ENCODE measurements at places on chromosomes 16 and 17.

DNA sequence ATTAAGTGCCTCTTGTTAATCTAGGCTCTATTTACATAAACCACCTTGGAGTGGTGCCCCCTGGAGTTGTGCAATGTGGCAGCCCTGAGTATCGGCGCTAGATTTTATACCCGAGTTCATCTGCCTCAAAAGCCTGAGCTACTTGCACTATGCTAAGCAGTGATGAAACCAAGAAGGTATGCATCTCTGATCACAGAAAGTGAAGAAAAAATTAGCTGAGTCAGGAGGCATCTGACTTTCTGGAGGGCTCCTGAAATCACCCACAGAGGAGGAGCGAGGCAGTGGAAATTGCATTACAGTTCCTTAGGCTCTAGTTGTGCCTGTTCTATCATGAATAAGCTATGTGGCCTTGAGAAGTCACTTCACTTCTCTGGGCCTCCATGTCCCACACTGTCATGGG is 80.3 kb upstream of the PSMD7 start:
- no peak for DNase-seq

GRCh38 chr17:22671110-22671509 is 978.8 kb downstream of the KCNJ18 start:
- DNase-seq, result no peak

DNA sequence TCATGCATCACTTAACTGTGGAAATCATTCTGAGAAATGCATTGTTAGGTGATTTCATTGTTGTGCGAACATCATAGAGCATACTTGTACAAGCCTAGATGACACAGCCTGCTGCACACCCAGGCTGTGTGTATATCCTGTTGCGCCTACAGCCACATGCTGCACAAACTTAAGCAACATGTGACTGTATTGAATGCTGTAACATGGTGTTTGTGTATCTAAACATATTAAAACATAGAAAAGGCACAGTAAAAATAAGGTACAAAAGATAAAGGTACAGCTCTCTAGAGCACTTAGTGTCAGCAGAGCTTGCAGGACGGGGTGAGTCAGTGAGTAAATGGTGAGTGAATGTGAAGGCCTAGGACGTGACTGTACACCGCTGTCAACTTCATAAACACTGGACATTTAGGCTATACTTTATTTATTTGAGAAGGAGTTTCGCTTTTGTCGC is 11.9 kb downstream of the FOXK2 start:
- DNase-seq, result no peak

DNA sequence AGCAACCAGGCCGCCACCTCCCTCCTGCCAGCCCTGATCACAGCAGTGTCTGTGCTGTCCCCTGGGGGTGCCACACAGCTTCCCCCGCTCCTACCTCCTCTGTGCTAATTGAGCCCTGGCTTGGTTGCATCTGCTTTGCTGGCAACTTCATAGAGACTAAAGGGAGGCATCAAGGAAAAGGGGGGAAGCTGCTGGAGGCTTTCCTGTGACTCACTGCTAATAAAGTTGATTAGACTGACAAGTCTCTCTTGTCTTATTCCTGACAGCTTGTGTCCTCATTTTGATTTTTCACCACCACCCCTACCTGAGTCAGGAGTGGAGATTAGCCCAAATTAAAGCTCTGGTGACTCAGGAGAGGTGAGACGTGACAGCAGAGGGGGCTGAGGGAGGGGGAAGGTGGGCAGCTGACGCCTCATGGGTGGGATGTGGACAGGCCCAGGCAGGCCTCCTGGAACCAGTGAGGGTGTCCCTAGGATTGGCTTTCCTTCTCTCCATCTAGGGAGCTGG is 310.0 kb downstream of the CBLN1 start:
- DNase-seq, result no peak

DNA sequence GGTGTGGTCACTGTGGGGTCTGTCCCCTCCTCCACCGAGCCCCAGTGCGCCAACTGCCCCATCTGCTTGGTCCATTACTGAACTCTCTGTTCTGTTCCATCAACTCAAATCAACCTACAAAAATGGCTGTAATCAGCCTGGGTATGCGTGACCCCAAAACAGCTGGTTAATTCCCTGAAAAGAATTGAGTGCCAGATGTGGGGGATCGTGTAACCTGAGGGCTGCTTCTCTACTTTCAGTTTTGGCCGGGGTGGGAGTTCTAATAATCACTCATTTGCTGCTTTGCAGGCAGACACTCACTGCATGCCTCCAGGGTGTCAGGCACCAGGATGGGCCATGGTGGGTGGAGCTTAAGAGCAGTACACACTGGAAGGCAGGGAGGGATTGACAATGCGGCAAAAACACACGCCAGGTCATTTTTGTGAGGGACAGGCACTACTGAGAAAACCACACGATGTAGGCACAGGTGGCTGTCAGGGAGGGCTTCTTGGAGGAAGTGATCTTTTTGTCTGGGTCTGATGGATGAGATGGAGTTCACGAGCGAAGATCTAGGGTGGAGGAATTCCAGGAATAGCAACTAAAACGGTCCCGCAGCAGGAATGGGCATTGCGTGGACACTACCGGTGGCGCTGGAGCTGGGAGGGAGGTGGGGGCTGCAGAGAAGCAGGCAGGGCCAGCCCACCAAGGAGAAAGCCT is 30.4 kb upstream of the SSTR5 start:
- no peak for DNase-seq

DNA sequence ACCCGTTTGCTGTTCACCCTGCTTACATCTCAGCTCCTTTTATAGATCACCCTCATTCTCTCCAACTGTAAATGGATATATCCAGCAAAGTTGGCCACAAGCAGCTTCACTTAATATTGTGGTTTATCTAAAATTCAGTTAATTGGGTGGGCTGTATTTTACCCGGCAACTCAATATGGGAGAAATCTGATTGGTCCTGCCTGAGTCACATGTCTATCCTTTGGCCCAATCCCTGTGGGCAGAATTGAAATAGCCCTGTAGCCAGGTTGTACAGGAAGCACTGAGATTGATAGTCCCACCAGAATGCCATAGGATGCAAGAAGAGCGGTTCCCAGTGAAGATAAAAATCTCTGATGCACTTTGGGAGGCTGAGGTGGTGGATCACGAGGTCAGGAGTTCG is 73.2 kb downstream of the AIPL1 start:
- no peak for DNase-seq

- no peak for DNase-seq
These were observed 36.5 kb downstream of the CYTH1 start for GRCh38 chr17:78745407-78746088.

DNA sequence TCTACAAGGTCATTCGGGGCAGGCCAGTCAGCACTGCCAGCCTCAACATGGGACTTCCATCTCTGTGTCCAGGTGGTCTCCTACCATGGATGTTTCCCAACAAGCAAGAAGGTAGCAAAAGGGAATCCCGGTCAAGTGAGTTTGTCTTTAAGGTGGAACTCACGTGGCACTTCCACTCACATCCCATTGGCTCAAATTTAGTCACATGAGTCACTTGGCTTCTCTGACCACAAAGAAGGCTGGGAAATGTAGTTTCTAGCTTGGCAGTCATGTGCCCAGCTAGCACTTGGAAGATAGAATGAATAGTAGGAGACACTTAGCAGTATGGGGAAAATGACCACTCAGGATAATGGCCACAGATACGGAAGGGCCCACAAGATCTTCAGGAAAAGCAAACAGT is 106.6 kb downstream of the AIPL1 start:
- DNase-seq, result no peak

GRCh38 chr17:37137070-37137610 is 188.4 kb downstream of the AATF start:
- DNase-seq, result no peak

- no peak for DNase-seq
These were observed 26.8 kb upstream of the SLC5A10 start for GRCh38 chr17:18925187-18925586.

GRCh38 chr16:66954097-66954659 is 6.9 kb upstream of the CES3 start:
- peak; percentile 79 for DNase-seq

GRCh38 chr17:35291802-35292201 is 48.9 kb downstream of the SLFN5 start:
- no peak for DNase-seq

GRCh38 chr17:50056961-50057330 is 1.0 kb downstream of the ITGA3 start:
- DNase-seq, result peak; percentile 38

DNA sequence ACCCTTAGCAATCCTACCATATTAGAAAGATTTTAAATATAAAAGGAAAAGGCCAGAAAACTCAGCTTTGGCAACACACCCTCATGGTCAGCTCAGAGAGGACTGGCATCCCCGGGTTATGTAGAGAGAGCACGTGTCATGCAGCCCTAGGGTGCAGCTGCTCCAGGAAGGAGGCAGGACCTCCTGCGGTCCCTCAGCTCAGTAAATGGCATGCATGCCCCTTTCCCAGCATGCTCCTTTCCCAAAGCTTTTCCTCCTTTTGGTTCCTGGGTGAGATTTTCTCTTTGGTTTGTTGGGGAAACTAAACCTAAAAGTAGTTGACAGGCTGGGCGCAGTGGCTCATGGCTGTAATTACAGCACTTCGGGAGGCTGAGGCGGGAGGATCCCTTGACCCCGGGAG is 3.9 kb downstream of the GAN start:
- no peak for DNase-seq

- DNase-seq, result peak; percentile 73
These were observed 481 bp downstream of the MYO19 start for GRCh38 chr17:36533935-36534839.

DNA sequence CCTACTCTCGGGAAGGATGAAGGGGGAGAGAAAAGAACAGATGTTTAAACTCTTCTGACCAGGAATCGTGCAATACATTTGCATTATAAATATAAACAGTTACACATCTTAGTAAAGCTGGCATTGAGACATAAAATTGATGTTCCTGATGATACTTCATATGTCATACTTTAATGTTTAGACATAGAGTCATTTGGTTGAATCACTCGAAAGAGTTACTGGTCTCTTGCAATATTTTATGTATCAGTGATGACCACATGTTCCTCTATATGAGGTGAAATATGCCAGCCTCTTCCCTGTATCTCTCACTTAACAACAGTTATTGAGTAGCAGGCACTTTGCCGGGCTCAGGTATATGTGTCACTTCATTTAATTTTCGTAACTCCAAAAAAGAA is 49.7 kb upstream of the PMFBP1 start:
- no peak for DNase-seq

GRCh38 chr17:40980596-40980995 is 3.5 kb downstream of the KRT40 start:
- no peak for DNase-seq

GRCh38 chr17:2054512-2055291 is at the start of gene HIC1:
Gene HIC1, plus strand, starts transcription at chr17:2055103. Its CDS starts 1,588 bp downstream, at chr17:2056691.
- peak; percentile 66 for DNase-seq

GRCh38 chr16:86038926-86039310 is 140.0 kb downstream of the IRF8 start:
- no peak for DNase-seq

DNA sequence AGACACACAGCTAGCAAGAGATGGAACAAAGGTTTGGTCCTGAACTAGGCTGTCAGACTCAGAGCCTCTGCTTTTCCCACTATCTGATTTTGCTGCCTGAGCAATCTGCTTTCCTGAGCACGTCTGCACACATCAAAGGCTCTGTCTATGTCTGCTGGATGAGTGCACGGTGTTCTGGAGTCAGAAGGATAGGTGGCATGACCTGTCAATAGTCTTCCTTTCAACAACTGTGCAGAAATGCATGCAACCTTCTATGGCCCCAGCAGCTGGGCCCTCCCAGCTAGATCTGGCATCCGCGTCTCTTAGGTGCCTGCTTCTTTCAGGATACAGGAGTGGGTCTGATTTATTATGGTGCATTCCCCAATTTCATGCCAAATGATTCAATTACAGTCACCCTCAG is 138.3 kb downstream of the UTP18 start:
- no peak for DNase-seq

DNA sequence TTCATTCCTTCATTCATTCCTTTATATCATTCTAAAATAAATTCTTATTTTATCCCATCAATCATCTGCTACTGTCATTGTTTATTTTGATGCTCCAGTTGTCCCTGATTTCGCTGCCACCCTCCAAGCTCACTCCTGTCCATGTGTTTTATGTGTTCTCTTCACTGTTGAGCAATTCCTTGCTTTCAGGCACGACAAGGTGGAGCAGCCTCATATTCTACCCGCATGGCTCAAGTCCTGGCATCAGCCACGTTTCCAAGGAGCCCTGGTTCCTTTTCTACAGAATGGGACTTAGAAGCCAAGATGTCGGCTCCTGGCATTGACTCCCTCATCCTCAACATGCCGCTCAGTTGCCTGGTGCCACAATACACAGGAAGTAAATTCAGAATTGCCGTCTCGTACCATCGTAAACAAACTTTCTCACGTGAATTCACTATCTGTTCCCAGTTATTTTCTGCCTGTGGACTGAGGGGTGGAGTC is 139.0 kb downstream of the RPTOR start:
- no peak for DNase-seq

GRCh38 chr16:58421529-58421928 is 29.3 kb downstream of the GINS3 start:
- no peak for DNase-seq

Measured in SHP77 (cell line).